Psoas muscle (tissue), 8 donors: ENCODE measurements at places on chromosomes 13 and 19. TPM values are rescaled to one million over a fixed set of nuclear protein-coding genes. Genes with fewer than 3 reads are reported as not detected.

The RNASEH2A gene
- 3.6 TPM for polyA plus RNA-seq

The IL11 gene
- polyA plus RNA-seq, result 0.06 TPM

- DNase-seq, result no peak
Measured at GRCh38 chr13:65594298-65594781, 1635.8 kb downstream of the PCDH9 start.

GRCh38 chr19:14066134-14066533 lies 4.3 kb upstream of the PALM3 start:
- no peak for DNase-seq

DNA sequence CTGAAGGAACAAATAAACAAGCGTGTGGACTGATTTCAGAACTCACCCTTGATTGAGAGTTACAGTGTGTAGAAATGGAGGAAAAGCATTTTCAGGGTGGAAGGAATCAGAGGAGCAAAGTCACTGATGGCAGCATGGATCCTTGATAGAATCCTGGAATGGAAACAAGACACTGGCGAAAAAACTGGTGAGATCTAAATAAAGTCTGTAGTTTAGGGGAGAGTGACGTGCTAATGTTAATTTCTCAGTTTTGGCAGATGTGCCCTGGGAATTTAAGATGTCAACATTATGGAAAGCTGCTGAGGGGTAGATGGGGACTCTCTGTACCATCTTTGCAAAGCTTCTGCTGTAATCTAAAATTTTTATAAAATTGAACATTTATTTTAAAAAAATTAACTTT lies 378.0 kb downstream of the UQCRFS1 start:
- no peak for DNase-seq

The CEACAM20 gene
- not detected for polyA plus RNA-seq

The AKAP11 gene
- 2.7 TPM for polyA plus RNA-seq

DNA sequence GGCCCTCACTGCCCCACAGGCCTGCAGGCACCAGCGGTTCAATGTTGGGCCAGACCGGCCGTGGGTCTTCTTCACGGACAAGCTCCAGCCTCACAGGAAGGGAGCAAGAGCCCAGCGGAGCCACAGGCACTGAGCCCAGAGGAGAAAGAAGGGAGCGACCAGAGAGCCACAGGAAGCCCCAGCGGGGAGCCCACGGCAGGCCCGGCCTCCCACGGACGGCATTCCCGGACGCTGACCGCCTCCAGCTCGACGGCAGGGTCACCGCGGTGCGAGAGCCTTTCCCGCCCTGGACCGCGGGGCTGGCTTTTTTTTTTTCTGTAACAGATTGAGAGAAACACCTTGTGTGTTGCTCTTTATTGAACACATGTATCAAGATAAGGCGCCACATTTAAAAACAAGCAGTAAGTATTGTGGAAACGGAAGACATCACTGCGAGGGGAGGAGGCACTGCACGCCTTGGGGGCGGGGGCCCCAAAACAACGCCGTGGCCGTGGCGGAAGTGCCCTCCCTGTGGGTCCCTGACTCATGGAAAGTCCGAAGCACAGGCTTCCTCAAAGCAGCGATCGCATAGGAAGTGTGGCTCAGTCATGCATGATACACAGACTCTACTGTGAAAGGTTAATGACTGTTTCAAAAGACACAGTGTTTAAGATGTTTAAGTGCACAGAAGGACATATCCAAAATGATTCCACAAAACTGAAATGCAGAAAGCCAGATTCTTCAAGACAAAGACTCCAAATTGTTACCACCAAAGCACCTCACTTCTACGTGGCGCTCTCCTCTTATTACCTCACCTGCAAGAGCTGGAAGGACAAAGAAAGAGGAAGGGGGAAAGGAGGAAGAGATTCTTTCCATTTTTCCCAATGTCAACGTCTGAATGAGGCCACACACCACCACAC lies 3.5 kb downstream of the RASA3 start:
- peak; percentile 87 for DNase-seq

DNA sequence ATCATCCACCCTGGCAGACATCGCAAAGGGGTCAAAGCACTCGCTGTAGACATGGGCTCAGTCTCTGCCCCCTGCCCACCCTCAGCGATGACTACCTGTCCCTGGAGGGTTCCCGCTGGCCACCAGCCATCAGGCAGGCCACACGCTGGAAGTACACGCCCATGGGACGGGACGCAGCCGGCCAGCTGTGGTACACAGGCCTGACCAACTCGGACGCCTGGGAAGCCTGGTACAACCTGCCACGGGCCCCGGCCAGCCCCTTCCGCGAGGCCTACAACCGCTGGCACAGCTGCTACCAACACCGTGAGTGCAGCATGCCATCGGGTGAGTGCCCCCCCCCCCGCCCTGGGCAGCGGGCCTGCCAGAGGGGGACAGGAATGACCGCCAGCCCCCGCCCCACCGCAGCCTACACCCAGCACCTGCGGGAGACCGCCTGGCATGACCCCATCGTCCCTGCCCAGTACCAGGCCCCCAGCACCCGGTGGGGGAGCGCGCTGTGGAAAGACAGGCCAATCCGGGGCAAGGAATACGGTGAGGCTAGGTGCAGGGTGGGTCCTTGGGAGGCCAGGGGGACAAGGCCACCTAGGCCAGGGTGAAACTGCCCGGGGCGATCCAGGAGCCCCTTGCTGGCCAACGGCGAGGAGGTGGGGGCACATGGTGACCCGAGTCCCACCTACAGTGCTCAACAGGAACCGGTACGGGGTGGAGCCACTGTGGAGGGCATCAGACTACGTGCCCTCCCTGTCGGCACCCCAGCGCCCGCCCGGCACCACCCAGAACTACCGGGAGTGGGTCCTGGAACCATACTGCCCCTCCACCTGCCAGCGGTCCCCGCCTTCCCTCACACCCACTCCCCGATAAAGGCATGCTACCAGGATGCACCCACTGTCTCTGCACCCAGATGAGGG lies 4.4 kb downstream of the TEKTIP1 start:
- DNase-seq, result peak; percentile 77

DNA sequence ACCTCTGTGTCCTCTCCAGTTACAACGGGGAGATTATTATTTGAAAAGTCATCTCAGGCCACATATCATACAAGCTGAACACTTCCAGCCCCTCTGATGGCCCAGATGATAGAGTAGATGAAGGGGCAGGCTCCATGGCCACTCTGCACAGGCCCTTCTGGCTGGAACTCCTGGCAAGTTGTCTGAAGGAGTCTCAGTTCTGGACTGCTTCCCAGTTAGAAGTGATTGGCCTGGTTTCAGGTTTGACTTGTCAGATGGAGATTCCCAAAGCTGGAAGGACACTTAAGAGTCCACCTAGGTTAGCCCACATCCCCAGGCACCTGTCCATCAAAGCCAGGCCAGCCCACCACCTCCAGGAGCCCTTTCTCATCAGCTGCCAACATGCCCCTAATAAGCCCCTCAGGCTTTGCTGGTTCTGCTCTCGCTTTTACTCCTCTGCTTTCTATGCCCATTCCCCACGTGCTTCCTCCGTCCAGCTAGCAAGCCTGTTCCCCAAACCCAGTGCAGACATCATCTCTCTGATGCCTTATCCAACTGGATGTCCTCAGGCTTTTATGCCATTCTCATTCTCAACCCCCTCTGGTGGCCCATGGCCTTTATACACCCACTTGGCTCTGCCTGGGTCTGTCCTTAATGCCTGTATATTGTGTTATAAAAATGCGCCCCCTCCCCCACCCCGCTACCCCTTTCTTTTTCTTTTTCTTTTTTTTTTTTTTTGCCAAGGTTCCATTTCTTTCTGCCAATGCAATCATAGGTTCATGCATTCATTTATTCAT lies 56.5 kb downstream of the HSPH1 start:
- no peak for DNase-seq

The VN1R4 gene
- polyA plus RNA-seq, result not detected

- DNase-seq, result no peak
Measured at GRCh38 chr19:47228937-47229675, 1.9 kb downstream of the BBC3 start.

The NCAN gene
- polyA plus RNA-seq, result not detected
